ENCODE measurements at places on chromosomes 2 and 18.

GRCh38 chr2:141341444-141341843 is 789.4 kb downstream of the LRP1B start:
- no peak for DNase-seq

DNA sequence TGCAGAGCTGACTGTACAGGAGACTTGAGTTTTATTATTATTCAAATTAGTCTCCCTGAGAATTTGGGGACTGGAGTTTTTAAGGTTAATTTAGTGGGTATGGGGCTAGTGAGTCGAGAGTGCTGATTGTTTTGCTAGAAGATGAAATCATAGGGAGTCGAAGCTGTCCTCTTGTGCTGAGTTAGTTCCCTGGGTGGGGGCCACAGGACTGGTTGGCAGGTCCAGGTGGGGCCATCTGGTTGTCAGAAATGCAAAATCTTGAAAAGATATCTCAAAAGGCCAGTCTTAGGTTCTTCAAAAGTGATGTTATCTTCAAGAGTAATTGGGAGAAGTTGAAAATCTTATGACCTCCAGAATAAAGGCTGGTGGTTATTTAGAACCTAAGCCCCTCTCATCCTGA is 267.3 kb downstream of the MYCN start:
- DNase-seq, result no peak

DNA sequence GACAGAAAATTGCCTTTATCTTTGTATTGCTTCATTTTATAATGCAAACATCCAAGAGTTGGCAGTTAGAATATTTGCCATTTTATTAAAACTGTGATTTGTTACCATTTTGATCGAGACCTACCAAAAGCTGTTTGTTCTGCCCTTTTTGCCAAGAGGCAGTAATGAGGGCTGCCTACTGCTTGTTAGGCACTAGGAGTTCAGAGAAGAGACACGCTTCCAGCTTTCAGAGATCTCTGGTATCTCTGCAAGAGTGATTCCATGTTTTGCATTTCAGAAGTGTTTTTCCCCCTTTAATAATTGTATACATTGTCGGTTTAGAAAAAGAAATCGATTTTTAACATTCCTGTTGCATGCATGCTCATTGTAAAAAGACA is 628 bp downstream of the MRPL30 start:
- DNase-seq, result no peak

GRCh38 chr2:71941726-71942525 is 205.7 kb downstream of the CYP26B1 start:
- no peak for DNase-seq

GRCh38 chr2:66850376-66850775 is 415.5 kb downstream of the MEIS1 start:
- no peak for DNase-seq

DNA sequence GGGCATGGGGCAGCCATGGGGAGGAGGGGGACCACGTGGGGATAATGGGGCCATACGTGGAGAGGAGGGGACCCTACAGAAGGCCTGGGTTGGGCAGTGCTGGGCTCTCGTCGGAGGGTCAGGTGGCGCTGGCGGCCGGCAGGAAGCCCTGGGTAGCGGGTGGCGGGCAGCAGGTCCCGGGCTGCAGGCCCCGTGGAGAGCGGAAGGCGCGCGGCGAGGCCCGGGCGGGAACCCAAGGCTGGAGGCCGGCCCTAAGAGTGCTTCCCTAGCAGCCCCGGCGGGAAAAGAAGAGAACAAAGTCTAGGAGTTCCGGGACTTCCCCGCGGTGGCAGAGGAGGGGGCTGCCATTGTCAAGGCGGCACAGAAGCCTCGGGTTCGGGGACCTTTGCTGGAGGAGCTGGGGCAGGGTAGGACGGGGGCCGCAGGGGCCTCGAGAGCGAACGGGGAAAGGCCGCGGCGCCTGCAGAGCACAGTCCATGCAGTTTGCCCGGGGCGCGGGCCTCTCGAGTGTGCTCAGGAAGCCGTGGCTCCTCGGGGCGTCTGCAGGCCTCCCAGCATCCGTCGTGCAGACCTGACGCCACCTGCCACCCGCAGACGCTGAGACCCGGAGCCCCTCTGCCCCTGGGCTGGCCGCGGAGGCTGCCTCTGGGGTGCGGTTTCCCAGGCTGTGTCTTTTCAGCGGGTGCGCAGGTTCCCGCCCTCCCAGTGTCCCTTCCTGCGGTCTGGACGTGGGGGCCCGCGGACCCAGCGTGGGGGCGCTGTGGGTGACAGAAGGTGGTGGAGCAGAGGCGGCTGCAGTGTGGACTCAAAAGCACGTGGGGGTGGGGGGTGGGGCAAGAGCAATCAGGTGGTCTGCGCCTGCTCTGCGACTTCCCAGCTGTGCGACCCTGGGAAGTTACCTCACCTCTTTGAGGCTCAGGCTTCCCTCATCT is 19.4 kb upstream of the NCL start:
- peak; percentile 55 for DNase-seq

- no peak for DNase-seq
Measured at GRCh38 chr2:43126817-43127207, 99.6 kb downstream of the ZFP36L2 start.

DNA sequence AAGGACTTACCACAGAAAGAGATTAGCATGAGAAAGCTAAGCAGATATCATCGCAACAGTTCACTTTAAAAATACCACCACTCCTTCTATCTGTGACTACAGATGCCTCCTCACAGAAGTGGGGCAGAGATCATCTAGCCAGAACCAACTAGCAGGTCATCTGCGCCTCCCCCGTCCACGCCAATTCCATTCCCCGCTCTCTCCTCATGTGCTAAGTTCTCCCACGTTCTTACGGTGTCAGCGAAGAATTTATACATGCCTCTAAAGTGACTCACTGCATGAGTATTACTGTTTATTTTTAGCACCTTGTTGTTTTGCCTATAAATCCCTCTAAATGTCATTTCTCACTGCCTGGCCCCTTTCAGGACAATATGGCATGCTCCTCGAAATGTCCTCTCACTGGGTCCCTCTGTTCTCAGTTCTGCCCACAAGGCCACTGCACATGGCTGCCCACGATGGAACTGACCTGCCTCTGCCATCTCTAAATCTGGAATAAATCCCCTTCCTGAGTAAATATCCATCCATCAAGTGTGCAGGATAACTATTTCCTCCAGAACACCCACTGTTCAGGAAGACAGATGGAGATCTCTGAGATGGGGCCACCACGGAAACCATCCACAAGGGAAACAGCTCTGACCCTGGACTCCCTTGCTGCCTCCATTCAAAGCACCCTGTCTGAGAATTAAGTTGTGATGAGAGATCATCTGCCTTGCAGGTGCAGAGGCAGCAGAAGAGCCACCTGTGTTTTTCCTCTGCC is 137.7 kb downstream of the IRS1 start:
- DNase-seq, result no peak

DNA sequence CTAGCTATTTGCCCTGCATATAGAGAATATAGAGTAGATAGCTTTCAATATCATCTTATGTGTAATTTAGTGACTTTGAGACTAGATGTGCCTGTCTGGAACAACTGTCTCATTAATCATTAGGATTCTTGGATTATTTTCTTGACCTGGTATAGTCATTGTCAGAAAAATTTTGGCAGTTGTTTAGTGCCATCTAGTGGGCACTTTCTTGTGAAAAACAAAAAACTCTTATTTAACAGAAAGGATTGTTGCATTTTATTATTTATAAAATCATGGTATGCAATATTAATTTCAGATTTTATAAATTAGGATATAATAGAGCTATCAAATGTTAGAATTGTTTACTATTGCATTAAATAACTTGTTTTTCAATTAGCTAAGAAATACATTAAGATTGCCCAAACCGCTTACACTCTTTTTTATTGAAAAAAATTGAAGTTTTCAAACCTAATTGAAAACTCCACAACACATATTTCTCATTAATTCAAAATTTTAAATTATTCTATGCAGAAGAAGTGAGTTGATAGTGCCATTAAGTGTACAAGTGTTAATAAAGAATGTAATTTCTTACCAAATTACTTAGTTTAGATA is 80.3 kb downstream of the DYNAP start:
- DNase-seq, result no peak

DNA sequence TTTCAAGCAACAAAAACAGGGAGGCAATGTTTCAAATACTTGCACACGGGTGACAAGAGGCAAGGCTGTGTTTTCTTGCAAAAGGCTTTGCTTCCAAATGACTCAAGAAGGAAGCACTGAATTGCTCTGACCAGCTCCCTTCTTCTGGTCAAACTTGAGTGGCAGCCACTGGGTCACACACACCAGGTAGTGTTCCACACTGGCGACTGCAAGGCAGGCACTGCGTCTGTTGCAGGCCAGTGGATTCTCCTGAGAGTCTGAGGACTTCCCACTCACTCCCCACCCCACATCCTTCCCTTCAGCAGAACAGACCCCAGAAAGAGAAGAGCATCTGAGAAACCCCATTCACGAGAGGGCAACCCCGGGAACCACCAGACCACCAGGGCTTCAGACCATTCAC is 19.8 kb downstream of the PARD6G start:
- DNase-seq, result no peak

- no peak for DNase-seq
Measured at GRCh38 chr2:238127165-238128060, 11.1 kb upstream of the KLHL30 start.

DNA sequence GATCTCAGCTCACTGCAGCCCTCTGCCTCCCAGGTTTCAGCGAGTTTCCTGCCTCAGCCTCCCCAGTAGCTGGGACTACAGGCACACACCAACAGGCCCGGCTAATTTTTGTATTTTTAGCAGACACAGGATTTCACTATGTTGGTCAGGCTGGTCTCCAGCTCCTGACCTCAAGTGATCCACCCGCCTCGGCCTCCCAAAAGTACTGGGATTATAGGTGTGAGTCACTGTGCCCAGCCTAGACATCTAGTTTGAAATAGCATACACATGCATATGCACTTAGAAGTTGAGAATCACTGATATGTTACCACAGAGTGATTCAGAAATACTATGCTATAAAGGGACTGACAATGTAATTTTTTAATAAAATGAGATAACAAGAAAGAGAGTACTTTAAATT is 69.8 kb upstream of the CDKL4 start:
- no peak for DNase-seq

- DNase-seq, result no peak
Measured at GRCh38 chr2:129708221-129708967, 271.1 kb upstream of the RAB6C start.

GRCh38 chr2:190515687-190516086 is 18.8 kb downstream of the NEMP2 start:
- no peak for DNase-seq

DNA sequence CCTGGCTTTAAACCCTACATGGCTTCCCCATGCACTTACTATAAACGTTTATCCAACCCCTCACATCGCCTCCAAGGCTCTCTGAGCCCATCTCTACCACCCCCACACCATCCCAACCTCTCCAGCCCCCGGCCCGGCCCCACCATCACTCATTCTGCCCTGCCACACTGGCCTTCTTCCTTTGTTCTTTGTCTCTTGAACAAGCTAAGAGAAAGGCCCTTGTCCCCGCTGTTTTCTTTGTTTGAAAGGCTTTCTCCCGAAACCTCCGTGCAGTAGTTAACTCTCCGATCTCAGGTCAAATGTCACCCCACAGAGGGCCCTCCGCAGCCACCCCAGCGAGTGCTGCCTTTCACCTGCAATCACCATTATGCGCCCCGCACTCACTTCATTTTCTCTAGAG is 100.4 kb downstream of the AFF3 start:
- no peak for DNase-seq

DNA sequence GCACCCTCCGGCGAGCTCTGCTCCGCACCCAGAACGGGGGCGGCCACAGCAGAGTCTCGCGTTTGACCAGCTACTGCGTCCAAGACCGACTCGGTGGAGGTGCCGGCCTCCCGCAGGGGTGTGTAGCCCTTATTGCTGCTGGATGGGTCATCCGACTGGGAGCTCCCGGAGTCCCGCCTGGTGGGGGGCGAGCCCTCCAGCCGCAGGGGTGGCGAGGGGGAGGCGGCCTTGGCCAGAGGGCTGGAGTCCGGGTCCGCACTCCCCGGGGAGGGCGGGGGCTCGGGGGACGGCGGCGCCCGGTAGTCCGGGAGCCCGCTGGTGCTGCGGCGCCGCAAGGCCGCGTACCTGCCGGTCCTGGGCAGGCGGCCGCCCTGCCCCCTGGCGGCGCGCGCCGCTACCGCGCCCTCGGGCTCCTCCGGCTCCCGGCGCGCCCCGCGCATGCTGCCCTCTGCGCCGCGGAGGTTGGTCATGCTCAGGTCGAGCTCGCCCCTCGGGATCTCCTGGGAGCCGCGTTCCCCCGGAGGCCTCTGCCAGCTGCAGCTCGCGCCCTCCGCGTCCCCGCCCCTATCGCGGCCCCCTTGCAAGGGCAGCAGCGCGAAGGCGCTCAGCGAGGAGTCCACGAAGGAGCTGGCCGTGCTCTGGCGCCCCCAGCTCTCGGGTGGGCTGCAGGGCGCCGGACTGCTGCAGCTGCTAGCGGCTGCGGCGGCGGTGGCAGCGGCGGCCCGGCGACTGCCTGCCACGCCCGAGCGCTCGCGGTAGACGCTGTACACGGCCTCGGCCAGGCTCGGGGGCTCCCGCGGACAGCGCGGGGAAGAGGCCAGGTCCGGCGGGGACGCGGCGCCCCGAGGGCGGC is 4.8 kb downstream of the TMEM200C start:
- no peak for DNase-seq

- DNase-seq, result no peak
Measured at GRCh38 chr2:216911886-216912285, 52.0 kb upstream of the TNP1 start.

GRCh38 chr2:190891889-190892288 is 11.3 kb downstream of the GLS start:
- no peak for DNase-seq

DNA sequence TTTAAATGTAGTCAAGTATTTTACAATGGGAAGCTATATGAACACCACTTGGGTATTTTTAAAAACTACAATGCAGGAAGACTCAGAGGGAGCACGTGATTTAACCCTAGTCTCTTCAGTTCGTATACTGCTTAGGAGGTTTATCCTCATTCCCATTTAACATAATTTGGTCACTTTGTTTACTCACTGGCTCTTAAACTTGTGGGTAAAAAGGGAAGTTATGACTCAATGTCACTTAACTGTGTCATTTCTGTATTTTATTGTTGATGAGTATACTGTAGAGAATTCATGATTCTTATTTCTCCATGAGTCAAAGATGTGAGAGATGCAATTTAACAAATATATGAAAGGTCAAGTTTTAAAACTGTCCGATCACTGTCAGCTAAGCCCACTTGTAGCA is 48.2 kb downstream of the SLC66A3 start:
- DNase-seq, result no peak

All from stimulated activated naive CD4-positive, alpha-beta T cell (primary cell).